ENCODE measurements at places on chromosomes 16 and 17.

DNA sequence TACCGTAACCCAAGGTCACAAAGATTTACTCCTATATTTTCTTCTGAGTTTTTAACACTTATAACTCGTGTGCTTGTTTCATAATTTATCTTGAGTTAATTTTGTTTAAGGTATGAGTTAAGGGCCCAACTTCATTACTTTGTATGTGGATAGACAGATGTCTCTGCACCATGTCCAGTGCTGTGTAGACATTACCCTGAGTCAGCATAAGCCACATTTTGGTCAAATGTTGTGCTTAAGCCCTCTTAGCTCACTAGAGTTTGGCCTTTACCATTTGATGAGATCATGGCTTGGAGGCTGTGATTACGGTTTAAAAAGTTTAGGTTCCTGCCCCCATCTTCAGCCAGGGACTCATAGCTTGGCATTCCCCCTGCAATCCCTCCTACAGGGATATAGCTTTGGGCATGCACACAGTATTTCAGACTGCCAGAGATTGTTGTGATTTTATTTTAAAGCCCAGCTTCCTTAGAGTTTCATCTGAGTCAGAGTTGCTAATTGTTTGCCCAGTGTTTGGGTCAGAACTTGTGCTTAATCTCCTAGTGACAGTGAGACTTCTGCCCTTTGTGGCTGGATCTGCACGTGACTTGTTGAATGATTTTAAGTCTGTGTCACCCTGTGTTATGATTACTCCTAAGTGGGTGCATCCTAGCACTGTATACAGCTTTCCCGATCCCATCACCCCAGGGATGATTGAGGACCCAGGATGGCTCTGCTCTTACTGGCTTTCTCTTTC, 393.1 kb downstream of the CNTNAP4 start:
- no peak for DNase-seq

DNA sequence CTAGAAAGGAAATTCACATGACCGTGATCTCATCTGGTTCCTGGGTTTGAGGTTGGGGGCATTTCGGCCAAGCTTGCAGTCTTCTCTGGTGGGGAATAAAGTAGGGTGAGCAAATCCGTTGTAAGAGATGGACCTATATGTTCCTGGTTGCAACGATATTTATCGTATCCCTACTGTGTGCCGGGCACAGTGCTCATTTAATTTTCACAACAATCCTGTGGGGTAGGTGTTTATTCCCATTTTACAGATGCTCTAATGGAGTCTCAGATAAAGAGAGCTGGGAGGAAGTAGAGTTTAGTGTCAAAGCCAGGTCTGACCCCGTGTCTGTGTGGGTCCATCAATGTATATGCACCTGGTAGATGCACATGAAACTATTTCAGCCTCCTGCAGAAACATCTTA, 9.4 kb downstream of the CMIP start:
- DNase-seq = no peak

DNA sequence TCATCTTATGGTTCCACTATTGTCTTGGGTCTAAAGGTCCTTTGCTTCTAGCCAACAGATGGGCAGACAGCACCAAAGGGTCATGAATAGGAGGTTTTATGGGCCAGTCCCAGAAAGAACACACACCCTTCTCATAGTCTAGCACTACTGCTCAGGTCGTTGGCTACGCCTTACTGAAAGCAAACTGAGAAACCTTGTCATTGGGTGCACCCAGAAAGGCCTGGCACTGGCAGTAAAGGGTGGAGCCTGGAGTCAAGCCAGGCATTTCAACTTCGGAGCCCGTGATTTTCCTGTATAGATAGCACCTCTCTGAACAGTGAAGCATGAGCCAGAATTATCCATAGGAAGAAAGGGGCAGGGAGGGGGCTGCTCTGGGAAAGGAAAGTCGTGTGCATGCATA, 74.9 kb downstream of the VAT1L start:
- no peak for DNase-seq

- DNase-seq = no peak
Measured at GRCh38 chr16:67915831-67916723, 15.6 kb downstream of the CTRL start.

DNA sequence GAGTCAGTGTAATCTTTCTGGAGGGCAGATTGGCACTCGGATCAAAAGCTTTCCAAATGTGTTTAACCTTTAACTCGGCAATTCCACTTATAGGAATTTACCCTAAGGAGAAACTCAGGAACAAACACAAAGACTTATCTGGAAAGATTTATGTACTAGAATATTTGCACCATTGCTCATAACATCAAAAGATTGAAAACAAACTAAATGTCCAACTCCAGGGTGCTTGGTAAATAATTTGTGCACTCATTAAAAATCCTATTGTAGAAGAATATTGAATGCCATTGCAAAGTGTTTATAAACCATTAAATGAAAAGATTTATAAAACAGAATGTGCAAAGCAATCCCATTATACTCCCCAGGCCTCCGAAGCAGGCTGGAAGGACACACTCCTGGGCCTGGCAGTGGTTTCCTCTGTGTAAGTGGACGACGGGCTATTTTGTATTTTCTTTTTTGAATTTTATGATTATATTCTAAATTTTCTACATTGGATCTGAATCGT, 18.7 kb upstream of the RBFOX3 start:
- no peak for DNase-seq

DNA sequence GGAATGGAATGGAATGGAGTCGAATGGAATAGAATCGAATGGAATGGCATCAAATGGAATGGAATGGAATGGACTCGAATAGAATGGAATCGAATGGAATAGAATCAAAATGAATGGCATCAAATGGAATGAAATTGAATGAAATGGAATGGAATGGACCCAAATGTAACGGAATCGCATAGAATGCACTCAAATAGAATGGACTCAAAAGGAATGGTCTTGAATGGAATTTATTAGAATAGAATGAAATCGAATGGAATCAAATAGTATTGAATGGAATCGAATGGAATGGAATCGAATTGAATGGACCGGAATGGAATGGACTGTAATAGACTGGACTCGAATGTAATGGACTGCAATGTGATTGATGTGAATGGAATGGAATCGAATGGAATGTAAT, 501.4 kb upstream of the WSB1 start:
- no peak for DNase-seq

DNA sequence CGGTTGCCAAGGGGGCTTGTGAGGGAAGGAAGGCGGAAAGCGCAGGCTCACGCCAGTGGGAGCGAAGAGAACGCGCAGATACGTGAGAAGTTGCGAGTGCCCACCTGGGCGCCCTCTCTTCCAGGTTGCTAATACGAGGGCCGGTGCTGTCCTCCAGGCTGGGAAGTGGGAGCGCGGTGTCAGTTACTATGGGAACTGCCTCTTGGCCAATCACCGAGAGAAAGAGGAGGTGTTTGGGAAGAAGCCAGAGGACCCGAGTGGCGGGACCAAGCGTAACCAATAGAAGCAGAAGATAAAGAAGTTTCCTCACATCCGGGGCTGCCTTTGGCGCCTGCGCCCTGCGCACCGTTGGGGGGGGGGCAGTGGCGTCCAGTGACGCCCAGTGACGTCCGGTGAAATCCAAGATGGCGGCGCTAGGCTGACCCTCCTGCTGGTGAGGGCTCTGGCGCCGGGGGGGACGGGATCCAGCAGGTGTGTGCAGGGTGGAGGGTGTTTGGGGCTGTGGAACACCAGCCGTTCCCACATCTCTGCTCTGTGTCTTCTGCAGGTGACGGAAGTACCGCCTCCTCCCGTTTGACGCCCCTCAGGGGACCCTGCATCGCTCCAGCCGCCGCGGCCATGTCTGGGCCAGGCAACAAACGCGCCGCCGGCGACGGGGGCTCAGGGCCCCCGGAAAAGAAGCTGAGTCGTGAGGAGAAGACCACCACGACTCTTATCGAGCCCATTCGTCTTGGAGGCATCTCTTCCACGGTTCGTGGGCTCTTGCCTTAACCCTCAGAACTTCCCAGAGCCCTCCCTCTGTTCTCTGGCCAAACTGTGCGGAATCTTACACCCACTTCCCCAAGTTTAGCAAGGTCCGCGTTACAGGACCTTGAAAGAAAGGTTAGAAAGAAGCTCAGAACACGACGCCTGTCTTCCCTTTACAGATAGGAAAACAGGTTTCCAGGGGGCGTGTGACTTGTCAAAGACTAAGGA, at the start of the genes CFAP119 and RNF40:
CFAP119 (minus strand) TSS at position 135 of the 975 bp plus-strand sequence. CDS start 314 bp downstream, outside the sequence.
RNF40 (plus strand) TSS at position 395 of the 975 bp plus-strand sequence; CDS start at position 619, 224 bp downstream.
- DNase-seq = peak; percentile 94

All from stimulated activated CD4-positive, alpha-beta T cell treated with anti-CD3 and anti-CD28 coated beads, Interleukin-15, amount 100 ng/mL, for 24 hours (primary cell).